ENCODE measurements at places on chromosomes 12 and 14. TPM values are rescaled to one million over a fixed set of nuclear protein-coding genes. Genes with fewer than 3 reads are reported as not detected.

GRCh38 chr12:94012590-94012989 is 135.8 kb upstream of the PLXNC1 start:
- H3K27ac ChIP-seq = peak overlapping the region; percentile 37
- DNase-seq = peak; percentile 32
- no peak overlapping the region for H3K4me3 ChIP-seq

- no peak for DNase-seq
- H3K27ac ChIP-seq = no peak overlapping the region
Measured at GRCh38 chr12:102885043-102885932, 31.8 kb downstream of the PAH start.

DNA sequence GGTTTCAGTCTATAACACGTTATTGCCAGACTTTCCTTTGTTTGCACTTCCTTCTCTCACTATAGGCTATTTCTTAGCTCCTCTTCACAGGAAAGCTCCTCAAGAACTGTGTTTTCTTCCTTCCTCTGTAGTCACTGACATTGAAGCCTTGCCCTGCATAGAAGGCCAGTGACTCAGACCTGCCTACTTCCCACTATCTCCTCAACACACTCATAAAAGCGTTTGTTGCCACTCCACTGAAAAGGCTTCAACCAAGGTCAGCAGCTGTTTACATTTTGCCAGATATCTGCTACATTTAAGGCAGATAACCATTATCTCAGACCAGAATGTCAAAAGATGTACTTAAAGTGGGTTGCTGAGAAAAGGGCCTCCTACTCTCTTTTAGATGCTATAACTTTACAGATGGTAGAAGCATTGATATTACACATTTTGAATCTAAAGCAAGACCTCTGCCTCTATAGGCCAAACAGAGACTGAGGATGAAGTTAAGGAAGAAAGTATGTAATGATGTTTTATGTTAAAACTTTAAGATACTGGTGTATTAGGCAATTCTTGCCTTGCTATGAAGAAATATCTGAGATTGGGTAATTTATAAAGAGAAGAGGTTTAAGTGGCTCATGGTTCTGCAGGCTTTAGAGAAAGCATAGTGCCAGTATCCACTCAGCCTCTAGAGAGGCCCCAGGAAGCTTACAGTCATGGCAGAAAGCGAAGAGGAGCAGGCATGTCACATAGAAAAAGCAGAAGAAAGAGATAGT is 233.3 kb upstream of the FLRT2 start:
- H3K27ac ChIP-seq = no peak overlapping the region
- H3K4me3 ChIP-seq = no peak overlapping the region
- H3K27me3 ChIP-seq = no peaks in the 10 kb centered on the region
- no peak for DNase-seq
- H3K36me3 ChIP-seq = no peaks in the 10 kb centered on the region

- DNase-seq = peak; percentile 33
- H3K4me3 ChIP-seq = no peak overlapping the region
- no peaks in the 10 kb centered on the region for H3K36me3 ChIP-seq
- no peaks in the 10 kb centered on the region for H3K27me3 ChIP-seq
Measured at GRCh38 chr14:74324931-74325361, 22.2 kb upstream of the ABCD4 start.

DNA sequence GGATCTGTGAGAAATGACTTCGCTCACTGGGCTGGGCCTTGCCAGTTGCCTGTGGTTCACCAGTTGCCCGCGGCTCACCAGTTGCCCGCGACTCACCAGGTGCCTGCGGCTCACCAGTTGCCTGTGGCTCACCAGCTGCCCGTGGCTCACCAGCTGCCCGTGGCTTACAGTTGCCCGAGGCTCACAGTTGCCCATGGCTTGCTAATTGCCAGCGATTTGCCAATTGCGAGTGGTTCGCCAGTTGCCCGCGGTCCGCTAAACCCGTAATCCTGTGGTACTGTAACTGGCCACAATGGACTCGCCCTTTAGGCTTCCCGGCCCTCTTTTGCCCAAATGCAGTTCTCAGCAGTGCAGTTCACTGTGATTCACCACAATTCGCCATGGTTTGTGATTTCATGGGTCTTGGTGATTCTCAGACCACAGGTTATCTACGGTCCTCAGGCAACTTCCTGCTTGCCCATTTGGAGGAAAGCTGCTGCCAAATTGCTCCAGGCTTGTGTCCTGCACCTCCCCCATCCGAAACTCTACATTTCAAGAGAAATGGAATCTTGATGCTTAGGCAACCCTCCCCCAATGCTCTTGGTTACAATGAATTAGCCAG is 15.0 kb upstream of the MEG3 start:
- no peak for DNase-seq
- no peak overlapping the region for H3K27ac ChIP-seq
- H3K4me1 ChIP-seq = peaks cover 24% of the 10 kb centered on the region
- no peaks in the 10 kb centered on the region for H3K36me3 ChIP-seq

DNA sequence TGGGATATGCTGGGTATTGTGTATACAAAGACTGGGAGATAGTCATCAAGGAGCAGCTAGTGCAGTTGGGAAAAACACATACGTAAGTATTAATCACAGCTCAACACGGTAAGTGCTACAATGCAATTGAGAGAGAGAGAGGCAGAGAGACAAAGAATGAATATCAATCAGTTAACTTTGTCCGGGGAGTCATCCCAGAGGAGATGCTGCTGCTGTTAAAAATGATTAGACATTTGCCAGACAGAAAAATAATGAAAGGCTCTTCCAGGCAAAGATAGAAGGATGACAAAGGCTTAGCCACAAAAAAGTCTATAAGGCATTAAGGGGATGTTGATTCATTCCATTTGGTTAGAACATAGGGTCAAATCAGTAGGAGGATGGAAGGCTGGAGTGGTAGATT is 45.1 kb downstream of the AKAP6 start:
- no peaks in the 10 kb centered on the region for H3K4me1 ChIP-seq
- no peaks in the 10 kb centered on the region for H3K36me3 ChIP-seq
- H3K27ac ChIP-seq = no peak overlapping the region

GRCh38 chr12:58815235-58815634 is 105.1 kb downstream of the LRIG3 start:
- no peak for DNase-seq
- no peaks in the 10 kb centered on the region for H3K27me3 ChIP-seq
- no peak overlapping the region for H3K27ac ChIP-seq
- H3K36me3 ChIP-seq = no peaks in the 10 kb centered on the region
- H3K4me3 ChIP-seq = no peak overlapping the region

GRCh38 chr12:108798551-108799221 is 58.7 kb downstream of the SSH1 start:
- H3K36me3 ChIP-seq = peaks cover 64% of the 10 kb centered on the region
- peak; percentile 86 for DNase-seq
- H3K4me3 ChIP-seq = no peak overlapping the region
- peaks cover 54% of the 10 kb centered on the region for H3K4me1 ChIP-seq
- no peaks in the 10 kb centered on the region for H3K27me3 ChIP-seq

GRCh38 chr14:69635981-69636639 is 24.7 kb downstream of the SUSD6 start:
- peaks cover 49% of the 10 kb centered on the region for H3K4me1 ChIP-seq
- peak overlapping the region; percentile 80 for H3K27ac ChIP-seq
- DNase-seq = peak; percentile 54

- no peak for DNase-seq
- peaks cover 2% of the 10 kb centered on the region for H3K4me1 ChIP-seq
- H3K36me3 ChIP-seq = no peaks in the 10 kb centered on the region
- no peaks in the 10 kb centered on the region for H3K27me3 ChIP-seq
Measured at GRCh38 chr14:76551906-76552305, 176.0 kb downstream of the ESRRB start.

GRCh38 chr14:50544911-50545310 is 12.5 kb upstream of the MAP4K5 start:
- no peaks in the 10 kb centered on the region for H3K4me1 ChIP-seq
- DNase-seq = peak; percentile 44
- no peaks in the 10 kb centered on the region for H3K27me3 ChIP-seq
- H3K27ac ChIP-seq = no peak overlapping the region

DNA sequence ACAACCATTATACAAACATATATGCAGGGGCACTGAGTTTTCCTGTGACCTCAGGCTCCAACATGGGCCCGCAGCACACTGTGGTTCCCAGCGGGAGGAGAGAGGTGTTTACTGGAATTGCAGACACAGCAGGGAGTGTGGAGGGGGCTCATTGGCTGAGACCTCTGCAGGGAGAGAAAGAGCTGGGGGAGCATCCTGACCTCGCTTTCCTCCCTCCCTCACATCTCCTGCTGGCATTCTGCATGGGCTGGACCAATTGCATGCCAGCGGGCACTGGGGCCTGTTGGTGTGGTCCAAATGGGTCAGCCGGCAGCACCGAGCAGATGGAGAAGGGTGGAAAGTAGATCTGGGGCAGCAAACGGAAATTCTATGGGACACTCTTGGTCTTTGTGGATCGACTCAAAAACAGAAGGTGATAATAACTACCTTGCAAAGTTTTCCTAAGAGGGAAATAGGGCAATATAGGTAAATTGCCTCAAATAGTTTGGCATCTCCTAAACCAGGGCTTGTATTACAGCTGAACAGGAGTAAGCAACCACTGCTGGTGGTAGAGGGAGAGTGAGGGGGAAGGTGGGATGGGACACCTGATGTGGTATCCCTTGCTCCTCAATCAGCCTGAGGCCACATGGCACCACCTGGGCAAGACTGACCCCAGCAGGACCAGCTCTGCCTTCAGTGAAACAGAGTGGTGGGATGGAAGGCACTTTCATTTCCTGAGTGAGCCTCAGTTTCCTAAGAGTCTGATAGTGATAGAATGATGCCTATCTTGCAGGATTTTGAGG is 86.9 kb downstream of the NTF3 start:
- H3K4me1 ChIP-seq = peaks cover 19% of the 10 kb centered on the region
- H3K27ac ChIP-seq = no peak overlapping the region
- H3K4me3 ChIP-seq = no peak overlapping the region
- no peaks in the 10 kb centered on the region for H3K36me3 ChIP-seq

DNA sequence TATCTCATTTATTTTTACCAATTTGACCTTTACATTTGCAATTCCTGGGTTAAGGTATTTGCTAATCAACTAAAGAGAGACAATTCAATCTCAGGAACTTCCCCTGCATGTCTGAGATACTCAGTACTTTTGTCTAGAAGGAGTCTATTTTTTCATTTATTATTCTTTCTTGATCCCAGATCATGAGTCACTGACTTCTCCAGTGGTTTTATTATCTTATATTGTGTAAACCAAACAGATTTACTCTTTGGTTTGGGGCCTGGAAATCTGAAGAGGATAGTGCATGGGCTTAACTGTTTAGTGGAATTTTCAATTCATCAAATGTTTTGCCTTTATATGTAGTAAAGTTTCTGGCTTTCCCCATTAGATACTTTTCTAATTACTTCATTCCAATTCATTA is 185.4 kb downstream of the ALG10B start:
- no peaks in the 10 kb centered on the region for H3K36me3 ChIP-seq
- H3K27ac ChIP-seq = no peak overlapping the region
- H3K4me1 ChIP-seq = no peaks in the 10 kb centered on the region
- DNase-seq = peak; percentile 31

DNA sequence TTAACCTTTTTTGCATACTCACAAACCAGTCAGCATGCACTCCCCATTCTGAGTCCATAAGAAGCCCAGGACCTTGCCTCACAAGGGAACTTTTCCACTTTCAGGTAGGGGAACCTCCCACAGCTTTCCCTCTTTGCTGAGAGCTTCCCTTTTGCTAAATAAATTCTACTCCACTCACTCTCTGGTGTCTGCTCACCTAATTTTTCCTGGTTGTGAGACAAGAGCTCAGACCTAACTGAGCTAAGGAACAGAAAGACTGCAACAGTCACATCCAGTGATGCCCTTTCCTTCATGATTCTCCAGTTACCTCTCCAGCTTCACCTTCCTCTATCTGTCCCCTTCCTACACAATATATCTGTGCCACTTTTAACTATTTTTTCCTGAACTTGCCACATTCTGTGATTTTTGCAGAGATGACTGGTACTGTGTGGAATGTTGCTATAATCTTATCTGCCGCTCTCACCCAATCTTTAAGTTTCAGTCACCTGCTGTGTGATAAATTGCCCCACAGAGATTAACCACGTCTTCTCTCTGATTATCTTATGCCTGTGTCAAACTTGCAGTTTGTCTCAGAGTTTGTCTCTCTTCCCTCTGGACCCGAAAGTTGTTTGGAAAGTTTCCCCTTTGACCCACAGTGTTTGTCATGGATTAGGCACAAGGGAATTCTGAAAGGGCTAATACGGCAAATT is 737.1 kb upstream of the FLRT2 start:
- no peak overlapping the region for H3K27ac ChIP-seq
- H3K36me3 ChIP-seq = no peaks in the 10 kb centered on the region
- no peaks in the 10 kb centered on the region for H3K27me3 ChIP-seq
- no peak for DNase-seq
- H3K4me3 ChIP-seq = no peak overlapping the region
- H3K4me1 ChIP-seq = no peaks in the 10 kb centered on the region

DNA sequence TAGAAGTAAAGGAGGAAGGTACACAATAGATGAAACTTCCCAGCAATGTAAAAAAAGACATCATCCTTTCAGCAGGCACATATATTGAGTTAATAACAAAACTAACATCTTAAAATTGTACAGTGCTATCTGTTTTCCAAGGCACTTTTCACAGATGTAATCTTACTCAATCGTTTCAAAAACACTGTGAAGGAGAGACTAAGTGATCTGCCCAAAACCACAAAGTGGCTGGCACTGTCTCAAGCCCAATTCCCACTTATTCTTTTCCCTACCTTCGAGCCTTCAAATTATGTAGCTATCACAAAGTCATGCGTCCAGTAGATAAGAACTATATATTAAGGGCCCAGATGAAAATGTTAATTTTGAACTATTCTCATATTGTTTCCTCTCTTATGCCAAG is 193.6 kb upstream of the RASSF8 start:
- no peaks in the 10 kb centered on the region for H3K27me3 ChIP-seq
- no peak overlapping the region for H3K4me3 ChIP-seq
- no peaks in the 10 kb centered on the region for H3K36me3 ChIP-seq
- no peak for DNase-seq
- no peaks in the 10 kb centered on the region for H3K4me1 ChIP-seq

- peaks cover 17% of the 10 kb centered on the region for H3K4me1 ChIP-seq
- peaks cover 10% of the 10 kb centered on the region for H3K27me3 ChIP-seq
- H3K27ac ChIP-seq = no peak overlapping the region
- DNase-seq = no peak
- no peak overlapping the region for H3K4me3 ChIP-seq
Measured at GRCh38 chr14:101082436-101083384, 179.2 kb upstream of the RTL1 start.

- no peaks in the 10 kb centered on the region for H3K27me3 ChIP-seq
- peaks cover 9% of the 10 kb centered on the region for H3K4me1 ChIP-seq
- H3K36me3 ChIP-seq = no peaks in the 10 kb centered on the region
- no peak for DNase-seq
- H3K27ac ChIP-seq = no peak overlapping the region
- no peak overlapping the region for H3K4me3 ChIP-seq
Measured at GRCh38 chr14:67934862-67935261, 115.3 kb downstream of the RAD51B start.

FCF1 gene
- total RNA-seq = 21.9 TPM

PRPH gene
- 1.4 TPM for total RNA-seq

CHD8 gene
- total RNA-seq = 46.8 TPM

POTEM gene
- not detected for total RNA-seq

REP15 gene
- total RNA-seq = 1.3 TPM

SH2B3 gene
- total RNA-seq = 9.1 TPM

CD9 gene
- 60.7 TPM for total RNA-seq

LGALS3 gene
- 32.0 TPM for total RNA-seq

Data from muscle of leg (tissue), 16 donors.